T-helper 17 cell (primary cell): ENCODE measurements at places on chromosomes 7 and 10.

DNA sequence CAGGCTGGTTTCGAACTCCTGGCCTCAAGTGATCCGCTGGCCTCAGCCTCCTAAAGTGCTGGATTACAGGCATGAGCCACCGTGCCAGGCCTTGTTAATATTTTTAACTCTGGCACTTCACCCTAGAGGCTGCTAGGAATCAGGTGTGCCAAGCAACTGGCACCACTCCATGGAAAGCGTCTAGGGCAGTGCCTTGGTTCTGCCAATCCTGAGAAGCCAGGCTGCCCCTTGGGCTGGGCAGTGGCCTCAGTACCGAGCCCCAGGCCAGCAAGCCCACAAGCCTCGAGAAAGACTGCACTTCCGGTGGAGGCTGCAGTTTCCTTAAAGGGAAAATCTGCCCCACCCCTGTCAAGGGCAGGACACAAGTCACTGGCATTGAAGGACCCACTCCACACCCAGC is 11.3 kb downstream of the ALKBH4 start:
- DNase-seq = no peak

GRCh38 chr7:22633954-22634474 is 93.0 kb upstream of the IL6 start:
- no peak for DNase-seq

GRCh38 chr7:121005996-121006584 is 17.6 kb downstream of the CPED1 start:
- no peak for DNase-seq

DNA sequence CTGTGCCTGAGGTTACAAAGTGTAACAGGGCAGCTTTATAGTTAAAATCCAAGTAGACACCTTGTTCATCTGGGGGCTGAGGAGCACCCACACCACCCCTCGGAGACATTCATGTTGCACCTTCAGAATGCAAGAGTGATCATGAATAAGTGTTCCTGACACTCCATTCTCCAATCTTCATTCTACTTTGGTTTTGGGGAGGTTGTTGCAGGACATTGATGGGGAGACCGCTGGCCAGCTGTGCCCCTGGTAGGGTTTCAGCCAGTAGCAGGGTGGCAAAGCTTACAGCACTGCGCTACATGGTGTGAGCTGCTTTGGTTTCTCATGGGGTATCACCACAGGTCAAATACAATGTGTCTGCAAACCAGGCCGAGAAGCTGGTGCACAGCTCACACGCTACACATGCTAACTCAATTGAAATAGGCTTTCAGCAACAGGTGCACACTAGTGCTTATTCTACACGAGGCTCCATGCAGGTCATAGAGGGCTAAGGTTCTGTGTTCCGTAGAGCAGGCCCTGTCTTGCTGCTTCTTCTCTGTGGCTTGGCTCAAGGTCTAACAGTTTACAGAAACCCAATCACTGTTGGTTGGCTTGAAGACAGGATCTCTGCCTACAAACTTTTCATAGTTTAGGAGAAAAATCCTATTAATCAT is 317.4 kb upstream of the ZNF32 start:
- DNase-seq = no peak

- DNase-seq = no peak
These were observed 3.0 kb downstream of the ZNF518A start for GRCh38 chr10:96133135-96133534.
